Activated CD4-positive, alpha-beta memory T cell treated with anti-CD3 and anti-CD28 coated beads, Interleukin-2, amount 10 ng/mL, durations not matched to agents 7 days and 5 days (primary cell): ENCODE measurements at places on chromosomes 3 and 15. TPM values are rescaled to one million over a fixed set of nuclear protein-coding genes. Genes with fewer than 3 reads are reported as not detected.

- no peaks in the 10 kb centered on the region for H3K36me3 ChIP-seq
- peaks cover 33% of the 10 kb centered on the region for H3K27me3 ChIP-seq
- peaks cover 3% of the 10 kb centered on the region for H3K4me1 ChIP-seq
- DNase-seq, result no peak
- H3K4me3 ChIP-seq, result no peak overlapping the region
- H3K27ac ChIP-seq, result no peak overlapping the region
These were observed 104.3 kb downstream of the CPN2 start for GRCh38 chr3:194246709-194247349.

DNA sequence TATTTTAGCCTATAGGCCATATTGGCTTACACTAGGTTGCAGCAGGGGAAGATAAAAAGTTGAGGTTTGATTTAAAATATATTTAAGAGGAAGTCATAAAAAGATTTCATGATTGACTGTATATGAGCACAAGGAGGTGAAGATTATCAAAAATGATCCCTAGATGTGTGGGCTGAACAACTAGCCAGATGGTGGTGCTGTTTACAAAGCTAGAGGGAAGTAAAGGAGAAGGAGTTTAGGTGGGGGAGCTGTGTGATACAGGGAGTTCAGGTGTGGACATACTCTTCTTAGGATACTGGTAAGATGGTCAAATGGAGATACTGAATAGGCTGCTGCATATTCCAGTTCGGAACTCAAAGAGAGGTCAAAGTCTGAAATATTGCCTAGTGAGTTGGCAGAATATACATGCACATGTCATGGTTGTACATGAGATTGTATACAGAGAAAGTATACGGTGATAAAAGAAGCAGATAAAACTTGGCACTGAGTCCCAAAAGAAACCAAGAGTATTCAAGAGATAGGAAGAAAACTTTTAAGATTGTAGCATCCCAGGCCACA lies 727.8 kb downstream of the NLGN1 start:
- no peaks in the 10 kb centered on the region for H3K27me3 ChIP-seq
- no peaks in the 10 kb centered on the region for H3K4me1 ChIP-seq
- H3K36me3 ChIP-seq, result no peaks in the 10 kb centered on the region
- no peak overlapping the region for H3K27ac ChIP-seq

GRCh38 chr15:90231028-90232017 lies 2.4 kb downstream of the CIB1 start:
- DNase-seq, result peak; percentile 87
- no peaks in the 10 kb centered on the region for H3K27me3 ChIP-seq
- peaks cover 39% of the 10 kb centered on the region for H3K36me3 ChIP-seq
- peaks cover 58% of the 10 kb centered on the region for H3K4me1 ChIP-seq
- peak overlapping the region; percentile 97 for H3K4me3 ChIP-seq

DNA sequence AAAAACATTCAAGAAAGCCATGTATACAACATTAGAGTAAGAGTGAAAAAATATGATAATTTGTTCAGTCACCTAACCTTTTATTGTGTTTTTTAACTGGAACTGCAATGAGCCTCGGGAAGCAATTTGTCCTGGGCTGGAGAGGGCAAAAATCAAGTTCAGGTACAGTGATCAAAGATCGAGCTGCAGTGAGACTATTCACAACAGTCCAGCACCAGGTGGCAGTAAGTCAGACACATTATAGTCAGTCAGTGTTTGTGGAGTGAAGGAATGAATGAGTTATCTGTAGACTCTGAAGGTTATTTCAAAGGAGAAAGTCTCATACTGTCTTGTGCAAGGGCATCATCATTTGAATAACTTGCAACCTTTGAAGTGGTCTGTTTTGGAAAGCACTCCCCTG lies 116.6 kb downstream of the CHDH start:
- no peak for DNase-seq
- peaks cover 60% of the 10 kb centered on the region for H3K4me1 ChIP-seq
- peaks cover 33% of the 10 kb centered on the region for H3K27me3 ChIP-seq
- no peaks in the 10 kb centered on the region for H3K36me3 ChIP-seq
- H3K4me3 ChIP-seq, result no peak overlapping the region
- no peak overlapping the region for H3K27ac ChIP-seq

- H3K4me1 ChIP-seq, result no peaks in the 10 kb centered on the region
- DNase-seq, result no peak
- no peaks in the 10 kb centered on the region for H3K36me3 ChIP-seq
- no peak overlapping the region for H3K4me3 ChIP-seq
These were observed 622.7 kb upstream of the GBE1 start for GRCh38 chr3:82384181-82384580.

Gene CCK
- total RNA-seq, result not detected

GRCh38 chr3:150843241-150843640 lies 62.0 kb downstream of the MINDY4B start:
- no peak overlapping the region for H3K4me3 ChIP-seq
- peaks cover 22% of the 10 kb centered on the region for H3K27me3 ChIP-seq
- no peaks in the 10 kb centered on the region for H3K36me3 ChIP-seq
- no peaks in the 10 kb centered on the region for H3K4me1 ChIP-seq
- H3K27ac ChIP-seq, result no peak overlapping the region
- no peak for DNase-seq

DNA sequence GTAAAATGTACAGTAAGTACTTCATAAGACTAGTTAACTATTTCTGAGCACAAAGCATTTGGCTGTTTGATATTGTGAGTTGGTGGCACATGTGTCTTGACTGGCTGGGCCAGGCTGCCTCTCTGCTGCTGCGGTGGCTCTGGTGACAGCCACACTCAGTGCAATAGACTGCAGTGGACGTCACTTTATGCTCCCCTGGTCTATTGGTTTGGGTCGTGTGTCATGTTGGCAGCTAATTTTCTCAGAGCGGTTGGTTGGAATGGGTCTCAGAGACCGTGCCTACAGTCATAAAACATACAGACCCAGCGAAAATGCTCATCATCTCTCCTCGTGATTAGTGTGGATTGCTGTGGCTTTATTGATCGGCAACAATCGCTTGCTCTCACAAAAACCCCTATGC lies 71.3 kb downstream of the SV2B start:
- no peak overlapping the region for H3K4me3 ChIP-seq
- no peak for DNase-seq
- no peaks in the 10 kb centered on the region for H3K36me3 ChIP-seq
- H3K27me3 ChIP-seq, result peaks cover 5% of the 10 kb centered on the region

DNA sequence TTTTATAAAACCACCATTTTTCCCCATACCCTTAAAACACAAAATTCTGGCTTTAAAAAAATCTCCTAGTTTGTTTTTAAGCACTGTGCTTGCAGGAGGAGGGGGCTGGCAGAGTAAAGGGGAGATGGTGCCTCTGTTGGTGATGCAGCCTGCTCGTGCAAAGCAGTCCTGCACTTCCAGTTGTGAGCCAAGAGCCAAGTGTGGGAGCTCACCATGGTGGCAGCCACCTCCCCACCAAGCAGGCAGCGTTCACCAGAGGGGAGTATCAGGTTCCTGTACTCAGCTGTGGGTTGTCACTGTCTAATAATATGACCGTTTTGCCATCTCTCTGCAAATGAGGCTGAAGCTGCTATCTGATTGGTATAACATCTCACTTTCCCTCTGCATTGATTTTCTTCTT lies 164.8 kb downstream of the SYNPR start:
- H3K27ac ChIP-seq, result no peak overlapping the region
- no peaks in the 10 kb centered on the region for H3K36me3 ChIP-seq
- no peaks in the 10 kb centered on the region for H3K27me3 ChIP-seq
- no peak overlapping the region for H3K4me3 ChIP-seq
- no peaks in the 10 kb centered on the region for H3K4me1 ChIP-seq
